ENCODE measurements at places on chromosomes 3 and 15.
A peak's percentile ranks its signal among the peaks of the same experiment; 100 is the strongest.

- peak; percentile 88 for DNase-seq
These were observed 394.5 kb upstream of the RARB start for GRCh38 chr3:25033407-25034029.

DNA sequence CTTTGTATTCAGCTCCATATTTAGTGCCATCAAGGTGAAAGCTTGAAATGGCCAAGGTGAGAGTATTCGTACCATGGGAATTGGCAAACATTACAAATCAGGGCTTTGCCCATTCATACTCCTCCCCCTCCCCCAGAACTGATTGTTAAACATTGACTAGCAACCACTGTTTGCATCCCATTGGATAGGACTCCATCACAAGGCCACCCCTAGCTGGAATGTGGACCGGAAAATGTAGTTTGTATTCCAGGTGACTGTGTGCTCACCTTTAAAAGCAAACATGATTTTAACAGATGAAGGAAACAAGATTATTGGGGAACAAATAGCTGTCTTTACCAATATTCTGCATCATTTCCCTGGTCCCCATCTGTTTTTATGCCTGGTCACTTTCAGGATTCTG, 14.1 kb downstream of the ST3GAL6 start:
- no peak for DNase-seq

DNA sequence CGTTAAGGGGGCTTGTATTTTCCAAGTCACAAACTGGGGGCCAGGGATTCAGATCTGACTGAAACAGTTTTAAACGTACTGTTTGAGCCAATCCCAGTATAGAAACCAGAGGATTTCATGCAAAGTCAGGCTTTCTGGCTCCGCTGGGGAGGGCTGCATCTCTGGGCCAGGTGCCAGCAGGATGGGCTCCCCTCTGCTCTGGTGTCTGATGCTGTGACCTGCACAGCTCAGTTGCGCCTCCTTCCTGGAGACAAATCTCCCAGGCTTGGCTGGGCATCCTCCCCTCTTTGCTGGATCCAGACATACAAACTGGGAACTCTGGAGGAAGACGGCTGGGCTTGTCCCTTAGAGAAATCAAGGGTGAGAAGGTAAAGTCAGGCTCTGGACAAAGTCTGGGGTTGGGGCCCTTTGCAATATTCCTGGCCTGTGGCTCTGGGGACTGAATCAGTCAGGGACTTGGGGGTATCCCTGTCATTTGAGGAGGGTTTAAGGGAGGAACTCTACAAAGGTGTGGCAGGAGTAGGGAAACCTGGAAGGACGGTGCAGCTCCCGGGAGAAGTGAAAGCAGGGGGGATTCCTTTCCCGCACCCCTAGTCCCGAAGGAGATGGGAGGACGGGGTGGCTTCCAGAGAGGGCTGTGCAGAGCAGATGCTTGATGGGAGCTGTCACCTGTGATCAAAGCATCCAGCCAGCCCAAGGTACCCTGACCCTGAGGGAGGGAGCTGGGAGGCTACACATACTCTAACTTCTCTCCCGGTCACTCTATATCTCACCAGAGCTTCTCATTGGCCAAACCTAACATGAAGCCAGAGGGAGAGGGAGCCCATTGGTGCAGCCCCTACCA, 114.8 kb upstream of the ATP2B2 start:
- peak; percentile 17 for DNase-seq

DNA sequence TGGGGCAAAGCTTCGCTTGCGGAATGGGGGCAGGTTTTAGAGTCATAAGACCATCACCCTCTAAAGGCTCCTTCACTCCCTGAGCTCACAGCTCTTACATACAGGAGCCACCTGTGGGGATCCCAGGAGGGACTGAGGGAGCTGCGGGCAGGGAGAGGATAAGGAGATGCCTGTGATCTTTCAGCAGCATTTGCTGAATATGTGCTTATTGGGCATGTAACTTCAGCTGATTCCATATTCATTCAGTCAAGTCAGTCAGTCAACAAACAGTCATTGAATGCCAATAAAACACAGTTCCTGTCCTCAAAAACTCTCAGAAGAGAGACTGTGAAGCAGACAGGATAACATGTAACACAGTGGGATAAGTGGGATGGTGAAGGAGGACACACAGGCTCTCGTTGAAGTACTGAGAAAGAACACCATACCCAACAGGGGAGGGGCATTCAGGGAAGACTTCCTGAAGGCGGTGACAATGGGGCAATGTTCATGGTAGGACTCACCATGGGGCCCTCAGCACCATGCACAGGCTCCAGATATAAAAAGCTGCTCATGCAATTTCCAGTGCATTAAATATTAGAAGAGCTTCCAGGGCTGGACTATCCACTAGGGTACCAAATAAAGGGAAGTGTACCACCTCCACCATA, 240.9 kb downstream of the UACA start:
- DNase-seq = no peak

GRCh38 chr3:177468816-177469215, 271.5 kb upstream of the TBL1XR1 start:
- DNase-seq = no peak

DNA sequence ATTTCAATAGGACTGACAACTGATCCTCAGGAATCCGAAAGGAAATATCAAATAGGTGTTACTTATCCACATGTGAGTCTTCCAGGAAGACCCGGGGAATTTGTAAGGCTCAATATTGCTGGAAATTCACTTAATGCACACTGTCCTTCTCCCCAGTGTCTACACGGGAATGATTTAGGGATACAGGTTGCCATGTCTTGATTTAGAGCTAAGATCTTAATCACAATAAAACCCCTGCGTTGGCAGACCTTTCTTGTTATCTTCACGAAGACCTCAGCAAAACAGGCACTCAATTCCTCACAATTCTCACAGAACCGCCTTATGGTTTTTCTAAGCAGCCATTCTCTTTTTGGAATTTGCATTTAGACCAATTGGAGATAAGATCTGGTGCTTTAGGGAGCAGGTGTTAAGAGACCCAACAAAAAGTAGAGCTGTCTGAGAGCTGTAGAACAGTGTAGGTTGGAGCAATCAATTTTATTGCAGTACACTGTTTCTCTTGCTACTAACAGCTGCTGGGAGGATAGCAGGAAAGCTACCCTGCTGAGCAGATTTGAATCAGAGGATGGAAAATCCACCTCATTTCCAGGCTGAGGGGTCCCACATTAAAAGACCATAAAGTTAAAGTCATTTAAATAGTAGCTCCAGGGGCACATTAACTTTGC, 925.7 kb downstream of the EPHA3 start:
- DNase-seq = peak; percentile 16

- peak; percentile 69 for DNase-seq
These were observed 96.5 kb downstream of the FSIP1 start for GRCh38 chr15:39685999-39686613.

GRCh38 chr15:31551323-31551722, 224.7 kb downstream of the KLF13 start:
- no peak for DNase-seq

DNA sequence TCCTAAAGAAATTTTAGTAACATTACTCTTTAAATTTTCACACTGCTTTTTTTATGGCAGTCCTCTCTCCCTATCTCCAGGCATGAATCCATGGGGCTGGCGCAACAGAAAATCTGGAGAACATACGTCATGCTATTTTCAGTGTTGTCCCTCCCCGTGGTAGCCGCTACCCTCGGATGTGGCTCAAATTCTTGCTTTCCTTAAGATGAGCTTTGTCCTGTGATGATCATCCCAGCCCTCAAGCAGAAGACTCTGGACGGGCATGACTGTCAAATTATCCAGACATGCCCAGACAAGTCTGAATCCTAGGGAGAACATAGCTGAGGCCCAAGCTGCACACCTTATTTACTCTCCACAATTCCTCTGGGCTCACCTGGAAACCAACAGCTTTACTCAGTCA, 49.1 kb downstream of the FMN1 start:
- DNase-seq = peak; percentile 85

- DNase-seq = no peak
These were observed 73.9 kb upstream of the NR2E3 start for GRCh38 chr15:71736286-71736947.

- DNase-seq = no peak
These were observed 56.5 kb downstream of the SLC7A14 start for GRCh38 chr3:170529346-170529745.

All from NCI-H526 (cell line).